ENCODE measurements at places on chromosomes 12 and 14. TPM values are rescaled to one million over a fixed set of nuclear protein-coding genes. Genes with fewer than 3 reads are reported as not detected.

DNA sequence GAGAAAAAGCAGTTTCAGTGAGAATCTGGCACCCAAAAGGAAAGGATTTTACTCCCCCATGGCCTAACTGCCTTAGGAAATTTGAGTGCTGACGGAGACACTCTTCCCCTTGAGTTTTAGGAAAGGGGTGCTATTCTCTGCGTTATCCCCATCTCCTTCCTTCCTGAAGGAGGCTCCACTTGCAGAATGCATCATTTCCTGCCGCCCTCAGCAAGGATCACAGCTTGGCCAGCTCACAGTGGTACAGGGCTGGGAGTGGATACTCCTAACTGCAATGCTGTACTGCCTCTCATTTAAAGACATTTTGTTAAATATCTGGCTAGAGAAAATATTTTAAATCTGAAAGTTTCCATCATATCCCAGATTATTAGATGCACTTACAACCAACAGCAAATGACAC, 33.0 kb downstream of the RDH12 start:
- no peak for DNase-seq
- no peaks in the 10 kb centered on the region for H3K36me3 ChIP-seq
- no peak overlapping the region for H3K4me3 ChIP-seq
- H3K4me1 ChIP-seq, result no peaks in the 10 kb centered on the region
- H3K27ac ChIP-seq, result no peak overlapping the region

- peaks cover 3% of the 10 kb centered on the region for H3K4me1 ChIP-seq
- H3K27me3 ChIP-seq, result no peaks in the 10 kb centered on the region
- no peak overlapping the region for H3K27ac ChIP-seq
These were observed 44.4 kb upstream of the CPM start for GRCh38 chr12:68977335-68977734.

GRCh38 chr12:93366422-93366821, 11.3 kb upstream of the NUDT4 start:
- H3K27me3 ChIP-seq, result no peaks in the 10 kb centered on the region
- H3K4me3 ChIP-seq, result no peak overlapping the region
- no peaks in the 10 kb centered on the region for H3K4me1 ChIP-seq
- no peak overlapping the region for H3K27ac ChIP-seq
- no peak for DNase-seq

- no peak overlapping the region for H3K27ac ChIP-seq
- no peak overlapping the region for H3K4me3 ChIP-seq
- no peaks in the 10 kb centered on the region for H3K4me1 ChIP-seq
- H3K27me3 ChIP-seq, result no peaks in the 10 kb centered on the region
These were observed 228.9 kb upstream of the EGLN3 start for GRCh38 chr14:34179727-34180126.

GRCh38 chr12:39145175-39145999, 240.0 kb upstream of the CPNE8 start:
- H3K27me3 ChIP-seq, result no peaks in the 10 kb centered on the region
- H3K4me1 ChIP-seq, result no peaks in the 10 kb centered on the region
- H3K27ac ChIP-seq, result no peak overlapping the region
- no peak for DNase-seq
- peak overlapping the region; percentile 28 for H3K4me3 ChIP-seq

GRCh38 chr12:54349036-54349435, 15.2 kb downstream of the GPR84 start:
- H3K4me3 ChIP-seq, result no peak overlapping the region
- peaks cover 11% of the 10 kb centered on the region for H3K36me3 ChIP-seq
- peaks cover 5% of the 10 kb centered on the region for H3K4me1 ChIP-seq
- DNase-seq, result no peak
- no peaks in the 10 kb centered on the region for H3K27me3 ChIP-seq

DNA sequence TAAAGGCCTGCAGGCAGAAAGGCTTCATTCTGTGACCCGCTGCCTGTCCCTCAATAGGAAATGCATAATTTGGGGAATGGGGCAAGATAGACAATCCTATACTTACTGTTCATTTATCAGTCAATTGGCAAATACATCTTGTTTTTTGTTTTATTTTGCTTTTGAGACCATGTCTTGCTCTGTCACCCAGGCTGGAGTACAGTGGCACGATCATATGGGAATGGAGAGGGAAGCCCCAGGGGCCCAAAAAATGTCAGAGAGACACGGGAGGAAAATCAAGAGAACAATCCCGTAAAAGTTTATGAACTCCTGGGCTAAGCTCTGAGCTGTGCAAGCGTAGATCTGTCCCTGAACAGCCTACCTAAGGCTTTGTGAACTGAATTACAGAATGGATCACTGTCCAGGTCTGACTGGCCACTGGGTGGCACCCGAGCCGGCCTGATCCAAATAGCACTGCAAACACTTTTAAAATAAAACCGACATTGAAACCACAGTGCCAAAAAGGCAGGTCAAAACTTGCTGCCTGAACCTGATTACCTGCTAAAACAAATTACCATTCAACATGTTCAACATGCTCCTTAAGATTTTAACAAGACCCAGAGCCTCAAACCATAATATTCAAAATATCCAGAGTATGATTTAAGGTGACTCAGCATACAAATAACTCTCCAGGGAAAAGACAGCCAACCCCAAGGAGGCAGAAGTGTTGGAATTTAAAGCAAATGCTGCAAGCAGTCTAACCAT, 11.8 kb downstream of the COPS7A start:
- H3K4me1 ChIP-seq, result no peaks in the 10 kb centered on the region
- peak; percentile 88 for DNase-seq
- H3K36me3 ChIP-seq, result peaks cover 3% of the 10 kb centered on the region

- H3K4me1 ChIP-seq, result peaks cover 5% of the 10 kb centered on the region
- DNase-seq, result peak; percentile 84
- peak within 1 kb of the TSS; percentile 100 for H3K27ac ChIP-seq
- no peaks in the 10 kb centered on the region for H3K27me3 ChIP-seq
- H3K36me3 ChIP-seq, result peaks cover 3% of the 10 kb centered on the region
- H3K4me3 ChIP-seq, result peak within 1 kb of the TSS; percentile 54
These were observed at the start of gene STAT6 for GRCh38 chr12:57111031-57111734. STAT6 (minus strand) TSS chr12:57111362; CDS start chr12:57108278, 3,084 bp downstream.

- H3K4me1 ChIP-seq, result no peaks in the 10 kb centered on the region
- no peaks in the 10 kb centered on the region for H3K36me3 ChIP-seq
- H3K27ac ChIP-seq, result no peak overlapping the region
- no peak overlapping the region for H3K4me3 ChIP-seq
These were observed 5.5 kb downstream of the TMEM52B start for GRCh38 chr12:10184261-10184843.

DNA sequence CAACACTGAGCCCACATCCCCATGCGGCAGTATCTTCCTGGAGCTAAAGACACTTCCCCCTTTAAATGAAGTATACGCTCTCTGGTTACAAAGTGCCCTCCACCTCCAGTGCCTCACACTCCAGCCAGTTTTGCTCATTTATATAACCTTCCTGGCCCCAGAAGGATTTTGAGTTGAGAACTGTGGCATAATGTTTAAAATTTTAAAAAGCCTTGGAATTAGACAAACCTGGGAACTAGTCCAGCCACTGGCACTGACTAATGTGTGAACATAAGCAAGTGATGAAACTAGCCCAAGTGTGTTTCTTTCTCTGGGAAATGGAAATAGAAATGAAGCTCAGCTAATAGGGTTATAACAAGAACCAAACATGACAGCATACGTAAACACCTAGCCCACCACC, 723.7 kb upstream of the USP15 start:
- no peak overlapping the region for H3K4me3 ChIP-seq
- DNase-seq, result no peak
- H3K27me3 ChIP-seq, result no peaks in the 10 kb centered on the region
- no peak overlapping the region for H3K27ac ChIP-seq
- no peaks in the 10 kb centered on the region for H3K36me3 ChIP-seq

CCDC177 gene
- 0.28 TPM for total RNA-seq

RIPK3 gene
- 7.6 TPM for total RNA-seq

RCOR1 gene
- 26.6 TPM for total RNA-seq

FAM90A1 gene
- total RNA-seq, result 0.18 TPM

CISTR gene
- total RNA-seq, result not detected

DNAJC22 gene
- total RNA-seq, result 4.3 TPM

MYO1A gene
- total RNA-seq, result 0.09 TPM
